ENCODE measurements at places on chromosomes 7 and 10. TPM values are rescaled to one million over a fixed set of nuclear protein-coding genes. Genes with fewer than 3 reads are reported as not detected.

- DNase-seq: no peak
Measured at GRCh38 chr10:75825661-75826060, 394.2 kb downstream of the LRMDA start.

DNA sequence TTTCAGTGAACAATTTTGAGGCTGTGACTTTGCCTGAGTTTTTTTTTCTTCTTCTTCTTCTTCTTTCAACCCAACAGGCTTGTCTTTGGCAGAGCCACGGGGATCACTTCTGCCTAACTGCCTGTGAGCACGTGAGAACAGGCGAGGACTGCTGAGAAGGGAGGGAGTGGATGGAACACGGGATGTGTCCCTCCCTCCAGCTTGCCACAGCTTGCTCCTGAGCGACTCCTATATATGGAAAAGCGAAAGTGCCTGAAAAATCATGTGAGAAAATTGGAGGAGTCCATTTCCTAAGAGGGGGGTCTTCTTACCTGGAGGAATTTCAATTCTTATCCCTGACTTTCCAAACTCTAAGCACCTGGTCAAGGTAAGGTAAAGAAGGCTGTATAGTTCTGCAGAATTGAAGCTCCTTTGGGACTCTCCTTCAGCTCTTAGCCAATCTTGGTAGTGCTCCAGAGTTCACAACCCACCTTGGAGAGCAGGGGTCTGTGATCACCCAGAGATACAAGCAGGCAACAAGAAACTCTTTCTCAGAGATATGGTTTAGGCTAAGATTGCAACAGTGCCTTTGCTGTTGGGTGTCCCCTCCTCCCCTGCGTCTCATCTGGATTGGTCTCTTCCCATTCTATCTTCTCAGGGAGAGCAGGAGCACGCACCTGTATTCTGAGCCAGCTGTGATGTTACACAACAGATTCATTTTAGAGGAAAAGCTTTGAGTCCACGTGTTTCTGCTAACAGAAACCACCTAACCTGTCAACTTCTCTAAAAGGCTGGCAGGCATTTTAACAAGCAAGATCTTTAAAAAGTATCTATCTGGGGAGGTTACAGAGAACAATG is at the start of gene MAT1A:
Gene MAT1A (minus strand): TSS at position 208 of the 837 bp plus-strand sequence. CDS start 235 bp downstream, outside the sequence.
- DNase-seq: no peak

GRCh38 chr10:97683556-97684367 is 3.3 kb downstream of the AVPI1 start:
- DNase-seq: no peak

- no peak for DNase-seq
Measured at GRCh38 chr10:78903341-78903940, 165.3 kb upstream of the ZMIZ1 start.

DNA sequence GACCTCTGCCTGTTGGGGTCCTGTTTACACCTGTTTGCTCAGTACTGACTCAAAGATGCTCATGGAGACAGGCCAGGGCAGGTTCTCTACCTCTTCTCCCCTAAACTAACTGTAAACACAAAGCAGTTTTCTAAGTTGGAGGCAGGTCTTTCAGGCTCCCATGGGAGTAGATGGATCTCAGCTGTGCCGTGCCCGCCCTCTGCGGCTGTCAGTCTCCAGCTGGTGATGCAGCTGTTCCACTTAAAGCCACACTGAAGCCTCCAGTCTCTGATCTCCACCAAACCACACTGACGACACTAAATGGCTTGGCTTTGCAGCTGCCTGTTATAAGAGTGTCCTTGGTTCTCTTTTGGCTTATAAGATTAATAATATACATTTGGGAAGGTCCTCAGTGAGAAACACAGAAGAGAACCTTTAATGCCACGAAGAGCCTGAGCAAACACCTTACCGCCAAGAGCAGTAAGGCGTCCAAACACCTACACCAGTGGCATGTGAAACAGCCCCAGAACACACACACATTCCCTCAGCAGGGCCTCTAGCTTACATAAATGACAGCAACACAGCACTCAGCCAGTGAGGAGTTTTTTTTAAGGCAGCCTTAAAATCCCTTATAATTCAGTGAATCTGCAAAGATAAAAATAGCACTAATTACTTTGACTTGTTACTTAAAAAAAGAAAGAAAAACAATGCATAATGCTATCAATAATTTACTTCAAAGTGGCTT is 60.4 kb upstream of the KCNIP2 start:
- peak; percentile 53 for DNase-seq

GOLGA7B gene
- polyA plus RNA-seq: 40.0 TPM
